ENCODE measurements at places on chromosomes 11 and 22. TPM values are rescaled to one million over a fixed set of nuclear protein-coding genes. Genes with fewer than 3 reads are reported as not detected.

DNA sequence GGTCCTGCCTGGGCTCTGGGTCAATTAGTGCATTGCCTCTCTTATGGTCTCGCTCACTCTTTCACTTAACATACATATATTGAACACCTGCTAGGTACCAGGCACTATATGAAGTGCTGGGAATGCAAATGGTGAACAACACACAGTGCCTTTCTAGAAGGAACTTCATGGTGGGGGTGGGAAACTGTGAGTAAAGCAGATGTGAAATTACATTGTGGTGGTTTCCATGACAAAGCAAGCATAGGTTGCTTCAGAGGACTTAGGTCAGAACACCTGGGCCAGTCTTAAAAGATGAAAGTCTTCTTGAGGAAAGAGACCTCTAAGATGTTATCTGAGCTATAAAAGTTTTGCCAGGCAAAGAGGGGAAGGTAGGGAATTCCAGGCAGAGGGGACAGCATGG, 231.3 kb downstream of the BUD13 start:
- DNase-seq, result no peak

GAS2L1 gene
- polyA plus RNA-seq, result 5.2 TPM

DNA sequence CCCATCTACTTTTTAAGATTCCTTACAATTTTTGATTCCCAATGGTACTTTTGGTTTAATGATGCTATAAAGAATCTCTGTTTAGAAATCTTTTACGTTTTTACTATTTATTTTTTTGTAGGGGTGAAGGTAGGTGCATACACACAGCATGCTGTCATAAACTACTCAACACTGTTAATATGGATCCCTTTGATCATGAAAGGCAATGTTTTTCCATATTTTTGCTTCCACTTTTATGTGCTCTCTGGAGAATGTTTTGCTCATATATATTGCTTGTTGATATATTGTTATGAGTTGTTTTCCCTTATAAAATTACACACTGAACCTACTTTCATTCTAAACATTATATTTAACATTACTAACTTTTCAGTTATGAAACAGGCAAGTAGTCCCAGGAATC, 123.6 kb upstream of the TP53AIP1 start:
- no peak for DNase-seq

DNA sequence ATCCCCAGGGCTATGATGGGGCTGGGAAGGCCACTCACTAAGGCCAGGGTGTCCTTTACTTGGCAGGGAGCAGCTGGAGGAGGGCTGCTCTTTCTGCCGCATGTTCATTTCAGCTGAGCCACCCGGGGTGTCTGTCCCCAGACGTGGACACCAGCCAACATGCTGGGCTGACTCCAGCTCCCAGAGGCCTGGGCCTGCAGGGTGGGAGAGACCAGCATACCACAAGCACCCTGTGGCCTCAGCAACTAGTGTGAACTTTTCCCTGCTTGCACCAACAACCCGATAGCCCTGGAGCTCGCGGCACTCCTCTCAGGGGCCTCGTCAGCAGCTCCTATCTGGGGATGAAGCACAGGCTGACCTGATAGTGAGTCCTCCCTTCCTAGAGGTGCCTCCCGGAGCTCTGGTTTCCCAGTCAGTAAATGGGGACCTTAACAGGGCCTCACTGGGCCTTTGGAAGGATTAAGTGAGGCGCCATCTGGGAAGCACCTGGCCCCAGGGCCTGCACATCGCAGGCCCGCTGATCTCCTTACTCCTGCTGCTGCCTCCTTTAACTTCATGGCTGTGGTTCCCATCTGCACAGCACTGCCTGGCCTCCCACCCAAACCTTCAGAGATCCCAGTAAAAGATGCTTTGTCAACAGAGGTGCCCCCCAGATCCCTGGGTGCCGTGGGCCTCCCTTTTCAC, 83.4 kb downstream of the GALNT18 start:
- no peak for DNase-seq

GRCh38 chr11:37500425-37500824, 902.4 kb upstream of the RAG2 start:
- no peak for DNase-seq

GRCh38 chr22:42397332-42398249, 34.6 kb downstream of the NFAM1 start:
- DNase-seq, result no peak

GRCh38 chr11:128956401-128957201, 13.9 kb upstream of the TP53AIP1 start:
- peak; percentile 47 for DNase-seq

MIOX gene
- 0.14 TPM for polyA plus RNA-seq

SCGB1A1 gene
- polyA plus RNA-seq, result not detected

GRCh38 chr11:416757-417621, 2.2 kb upstream of the SIGIRR start:
- DNase-seq, result no peak

DNA sequence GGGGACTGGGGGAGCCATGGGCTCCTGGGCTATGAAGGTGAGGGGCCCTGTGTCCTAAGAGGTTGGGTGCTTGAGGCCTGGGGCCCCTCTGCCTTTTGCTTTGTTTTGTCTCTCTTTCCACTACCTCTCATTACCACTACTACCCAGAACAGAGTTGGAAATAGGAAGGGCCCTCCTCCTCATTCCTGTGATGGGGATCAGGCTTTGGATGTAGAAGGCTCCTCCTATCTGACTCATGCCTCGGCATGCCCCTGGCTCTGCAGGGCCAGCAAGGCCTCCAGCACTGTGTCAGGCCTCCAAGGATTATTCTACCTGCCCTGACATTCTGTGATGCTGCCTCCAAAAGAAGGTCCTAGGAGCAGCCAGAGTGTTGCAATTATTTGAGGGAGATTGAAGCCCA, 766 bp downstream of the IZUMO1R start:
- DNase-seq, result peak; percentile 8

GRCh38 chr11:24145411-24145810, 351.4 kb upstream of the LUZP2 start:
- DNase-seq, result no peak

- DNase-seq, result no peak
Measured at GRCh38 chr11:81852896-81853295, 880.8 kb downstream of the FAM181B start.

GRCh38 chr22:33575041-33575440, 345.2 kb downstream of the LARGE1 start:
- no peak for DNase-seq

DNA sequence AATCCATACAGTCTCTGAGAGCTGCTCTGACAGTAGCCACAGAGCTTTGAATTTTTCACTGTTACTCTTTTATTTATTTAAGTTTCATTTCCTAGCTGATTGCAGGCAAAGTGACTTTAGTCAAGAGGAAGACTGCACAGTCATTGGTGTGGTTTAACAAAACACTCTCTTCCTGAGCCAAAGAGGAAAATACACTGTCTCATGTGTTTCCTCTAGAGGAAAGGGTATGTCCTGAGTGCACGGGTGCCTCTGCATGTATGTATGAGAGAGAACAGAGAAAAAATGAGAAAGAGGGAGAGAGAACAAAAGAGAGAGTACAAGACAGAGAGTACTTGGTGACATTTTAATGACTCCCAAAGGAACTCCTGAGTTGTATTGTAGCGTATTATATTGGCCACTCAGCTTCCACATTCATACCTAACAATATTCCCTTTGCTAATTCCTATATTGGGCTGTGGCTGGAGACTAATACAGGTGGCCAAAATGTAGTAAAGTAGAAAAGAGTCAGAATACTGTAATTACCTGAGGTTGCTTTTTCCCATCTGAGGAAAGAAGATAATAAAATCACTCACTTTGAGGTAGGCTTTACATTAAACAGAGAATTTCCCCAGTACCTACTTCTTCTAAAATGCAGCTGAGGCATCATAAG, at the start of gene OR4D9:
Gene OR4D9 (plus strand): TSS at position 599 of the 649 bp plus-strand sequence. CDS start 3,374 bp downstream, outside the sequence.
- no peak for DNase-seq

DNA sequence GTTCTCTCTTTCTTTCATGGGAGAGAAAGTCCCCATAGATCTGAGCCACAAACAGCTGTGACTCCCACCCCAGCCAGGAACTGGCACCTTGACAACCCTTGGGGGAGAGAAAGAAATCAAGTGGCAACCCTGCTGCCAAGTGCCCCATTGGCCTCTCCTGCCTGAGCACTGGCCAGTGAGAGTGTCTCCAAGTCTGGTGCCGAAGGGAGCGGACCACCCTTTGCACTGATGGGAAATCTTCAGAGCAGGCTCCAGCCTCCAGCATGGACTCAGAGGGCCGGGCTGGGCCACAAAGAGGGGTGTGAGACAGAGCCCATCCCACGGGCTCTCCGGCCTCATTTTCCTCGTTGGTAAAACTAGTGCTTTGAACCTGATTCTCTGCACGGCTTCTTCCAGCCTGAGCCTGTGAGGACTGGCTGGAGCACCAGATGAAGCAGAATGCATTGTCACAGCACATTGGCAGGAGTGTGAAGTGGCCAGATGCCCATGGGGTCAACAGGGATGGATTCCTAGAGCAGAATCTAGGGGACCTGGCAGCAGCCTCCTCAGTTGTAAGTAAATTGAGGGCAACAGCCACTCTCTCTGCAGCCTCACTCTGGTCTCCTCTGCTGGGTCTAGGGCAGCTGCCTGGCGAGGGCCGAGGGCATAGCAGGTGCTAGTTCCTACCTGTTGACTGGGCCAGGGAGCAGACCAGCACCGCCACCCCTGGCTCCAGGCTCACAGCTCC, 81.4 kb downstream of the TRIM29 start:
- DNase-seq, result no peak

GRCh38 chr11:76228071-76228874, 22.0 kb upstream of the WNT11 start:
- no peak for DNase-seq

GRCh38 chr11:94185416-94186084, 56.9 kb downstream of the PANX1 start:
- DNase-seq, result peak; percentile 85

GRCh38 chr22:30519842-30520425, 14.4 kb upstream of the SEC14L4 start:
- DNase-seq, result no peak

- DNase-seq, result no peak
Measured at GRCh38 chr22:49364398-49364797, 463.3 kb downstream of the BRD1 start.

- DNase-seq, result no peak
Measured at GRCh38 chr22:50058906-50059880, 1.1 kb upstream of the TTLL8 start.

DNA sequence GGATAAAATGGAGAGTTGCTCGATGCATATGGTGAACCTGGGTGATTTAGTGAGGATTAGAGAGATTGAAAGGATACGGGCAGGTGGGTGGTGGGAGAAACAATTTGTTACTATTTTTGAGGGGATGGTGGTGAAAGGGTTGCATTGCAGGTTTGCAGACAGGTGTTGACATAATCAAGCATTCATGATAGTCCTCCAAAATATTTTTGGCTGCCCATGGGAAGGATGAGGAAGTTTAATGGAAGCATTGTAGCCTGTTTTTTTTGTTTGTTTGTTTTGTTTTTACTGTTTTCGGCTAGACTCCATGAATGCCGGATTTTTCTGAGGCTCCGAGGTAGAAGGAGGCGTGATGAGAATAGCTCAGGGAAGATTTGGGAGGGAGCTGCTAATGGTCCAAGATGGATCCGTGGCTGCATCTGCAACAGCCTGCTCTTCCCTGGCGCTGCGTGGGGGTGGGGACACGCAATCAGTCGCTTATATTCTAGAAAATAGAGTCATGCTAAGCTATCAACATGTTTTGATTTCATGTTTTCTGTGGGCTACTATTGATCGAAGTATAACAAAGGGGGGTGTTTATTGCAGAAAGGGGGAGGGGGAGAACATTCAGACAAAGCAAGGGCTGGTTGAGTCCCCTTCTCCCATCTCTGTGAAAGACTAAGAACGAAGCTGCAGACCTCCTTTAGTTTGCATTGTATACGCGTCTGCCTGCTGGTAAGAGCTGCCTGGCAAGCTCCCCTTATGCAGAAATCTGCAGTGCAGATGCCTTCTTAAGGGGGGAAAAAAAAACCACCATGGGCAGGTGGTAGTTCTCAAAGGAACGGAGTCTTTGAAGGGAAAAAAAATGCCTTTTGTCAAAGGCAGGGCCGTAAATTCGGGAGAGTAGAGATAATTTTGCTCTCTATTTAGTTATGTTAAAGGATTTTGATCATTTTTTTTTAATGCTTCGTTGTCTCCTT, 1.0 kb downstream of the RTN3 start:
- DNase-seq, result no peak

- no peak for DNase-seq
Measured at GRCh38 chr11:12831471-12832202, 157.4 kb downstream of the TEAD1 start.

ASCL2 gene
- not detected for polyA plus RNA-seq

C11orf52 gene
- 0.38 TPM for polyA plus RNA-seq

DNA sequence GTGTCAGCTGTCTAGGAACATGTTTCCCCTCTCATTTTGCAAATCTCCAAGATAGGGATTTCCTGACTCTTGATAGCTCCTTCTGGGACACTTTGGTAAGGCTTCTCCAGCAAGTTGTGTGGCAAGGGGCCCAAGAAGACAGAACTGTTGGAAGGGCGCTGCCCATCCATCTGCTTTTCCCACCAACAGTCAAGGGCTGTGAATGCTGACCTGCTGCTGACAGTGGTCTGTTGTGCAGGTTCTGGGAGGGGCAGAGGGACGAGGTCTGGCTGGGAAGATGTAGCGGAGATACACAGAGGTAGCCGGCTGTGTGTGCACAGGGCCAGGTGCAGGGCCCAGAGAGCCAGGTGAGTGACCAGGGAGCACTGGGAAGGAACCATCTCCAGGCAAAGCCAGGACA, 12.2 kb downstream of the BCR start:
- DNase-seq, result no peak

DNA sequence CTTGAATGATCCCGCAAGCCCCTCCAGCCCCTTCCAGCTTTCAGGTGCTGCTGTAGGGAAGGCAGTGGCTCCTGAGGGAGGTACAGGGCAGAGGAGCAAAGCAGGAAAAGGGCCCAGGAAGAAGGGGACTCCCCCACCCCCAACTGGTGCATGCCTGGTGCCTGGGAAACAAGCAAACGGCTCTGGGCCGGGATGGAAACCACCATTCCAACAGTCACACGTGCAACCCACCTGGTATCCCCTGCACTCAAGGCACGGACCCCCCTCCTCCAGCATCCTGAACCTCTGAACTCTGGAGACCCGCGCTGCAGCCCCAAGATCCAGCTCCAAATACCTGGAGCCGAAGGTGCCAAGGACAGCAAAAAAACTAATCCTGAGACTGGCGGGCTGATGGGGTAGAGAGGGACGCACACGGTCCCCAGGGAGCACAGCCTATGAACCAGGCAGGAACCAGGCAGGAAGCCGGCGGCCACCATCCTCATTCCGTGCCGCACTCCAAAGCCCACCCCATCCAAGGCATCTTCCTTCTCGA, 537 bp downstream of the SCN4B start:
- no peak for DNase-seq

DNA sequence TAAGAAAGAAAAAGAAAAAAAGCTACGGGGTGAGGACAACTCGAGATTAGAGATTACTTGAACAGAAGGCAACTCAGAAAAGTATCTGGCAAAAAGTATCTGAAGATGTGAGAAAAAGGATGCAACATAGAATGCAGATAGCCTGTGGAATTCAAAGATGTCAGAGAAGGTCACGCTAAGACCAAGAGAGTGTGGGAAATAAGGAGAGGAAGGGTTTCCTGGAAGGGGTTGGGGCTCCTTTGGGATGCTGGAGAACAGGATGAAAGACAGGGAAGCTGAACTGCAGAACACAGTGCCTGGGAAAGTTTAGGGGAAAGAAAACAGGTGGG, 1.2 kb downstream of the GUCY1A2 start:
- no peak for DNase-seq

MS4A3 gene
- polyA plus RNA-seq, result not detected

KLHL35 gene
- 0.81 TPM for polyA plus RNA-seq

Data from AG04450 (cell line).